ENCODE measurements at places on chromosomes 2 and 18. TPM values are rescaled to one million over a fixed set of nuclear protein-coding genes. Genes with fewer than 3 reads are reported as not detected.

EIF2AK3 gene
- total RNA-seq = 14.2 TPM

AKAIN1 gene
- total RNA-seq = not detected

CACNB4 gene
- total RNA-seq = 0.10 TPM

CXCR1 gene
- not detected for total RNA-seq

GAREM1 gene
- total RNA-seq = 2.2 TPM

PPIL3 gene
- total RNA-seq = 24.9 TPM

ACTR3 gene
- 275 TPM for total RNA-seq

C1QL2 gene
- 0.14 TPM for total RNA-seq

ITPRIPL1 gene
- total RNA-seq = not detected

NXPH2 gene
- total RNA-seq = not detected

MROH2A gene
- 0.32 TPM for total RNA-seq

SRD5A2 gene
- total RNA-seq = 0.04 TPM

SGPP2 gene
- 0.20 TPM for total RNA-seq

MORN2 gene
- 41.7 TPM for total RNA-seq

VIL1 gene
- total RNA-seq = 0.16 TPM

MTLN gene
- 121 TPM for total RNA-seq

BMP10 gene
- not detected for total RNA-seq

PDCD1 gene
- not detected for total RNA-seq

REL gene
- total RNA-seq = 2.7 TPM

TMEM17 gene
- total RNA-seq = 5.7 TPM

TACR1 gene
- total RNA-seq = 0.39 TPM

PKDCC gene
- total RNA-seq = 32.9 TPM

INHBB gene
- 14.2 TPM for total RNA-seq
